Urinary bladder (tissue), 4 donors: ENCODE measurements at places on chromosomes 13 and 19. TPM values are rescaled to one million over a fixed set of nuclear protein-coding genes. Genes with fewer than 3 reads are reported as not detected.

Gene CELF5
- 0.48 TPM for total RNA-seq

Gene ZNF227
- total RNA-seq, result 34.5 TPM

Gene PEG3
- total RNA-seq, result 324 TPM

Gene RPL36
- 287 TPM for total RNA-seq
